ENCODE measurements at places on chromosomes 1 and 21.

GRCh38 chr1:145958734-145959133 is 917 bp upstream of the LIX1L start:
- no peak for DNase-seq

DNA sequence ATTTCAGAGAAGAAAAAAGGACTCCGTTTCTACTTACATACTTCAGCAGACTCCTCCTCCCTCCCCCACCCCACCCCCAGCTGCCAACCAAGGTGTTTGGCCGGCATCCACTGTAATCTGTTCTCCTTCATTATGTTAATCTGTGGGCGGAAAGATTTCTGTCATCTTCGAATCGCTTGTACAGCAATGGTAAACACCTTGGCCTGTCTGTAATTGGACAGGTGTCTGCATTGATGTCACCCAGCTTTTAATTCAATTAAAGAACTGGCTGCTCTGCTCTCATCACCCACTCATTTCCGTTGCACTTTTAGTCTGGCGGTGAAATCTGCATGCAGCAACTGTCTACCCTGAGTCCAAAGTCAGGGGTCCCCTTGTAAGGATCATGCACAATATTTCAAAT is 368.6 kb downstream of the USH2A start:
- DNase-seq = no peak

GRCh38 chr1:225882694-225883615 is 775 bp upstream of the TMEM63A start:
- DNase-seq = peak; percentile 23

DNA sequence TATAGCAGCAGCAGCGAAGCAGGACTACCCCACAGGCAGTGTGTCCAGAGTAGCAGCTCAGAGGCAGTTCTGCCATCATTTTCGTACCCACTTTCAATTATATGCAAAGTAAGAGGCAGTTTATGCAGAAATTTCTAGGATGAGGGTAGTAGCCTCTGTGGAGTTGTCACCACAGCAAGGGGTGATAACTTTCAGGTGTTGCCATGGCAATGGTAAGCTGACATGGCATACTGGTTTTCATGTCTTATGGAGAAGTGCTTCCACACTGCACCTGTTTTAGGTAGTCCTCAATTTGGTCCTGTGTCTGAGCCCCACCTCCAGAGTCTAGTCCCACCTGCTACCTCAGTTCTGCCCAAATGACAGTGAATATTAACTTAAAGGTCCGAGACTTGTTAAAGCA is 133.3 kb upstream of the SYT6 start:
- no peak for DNase-seq
